ENCODE measurements at places on chromosomes 16 and 17.

DNA sequence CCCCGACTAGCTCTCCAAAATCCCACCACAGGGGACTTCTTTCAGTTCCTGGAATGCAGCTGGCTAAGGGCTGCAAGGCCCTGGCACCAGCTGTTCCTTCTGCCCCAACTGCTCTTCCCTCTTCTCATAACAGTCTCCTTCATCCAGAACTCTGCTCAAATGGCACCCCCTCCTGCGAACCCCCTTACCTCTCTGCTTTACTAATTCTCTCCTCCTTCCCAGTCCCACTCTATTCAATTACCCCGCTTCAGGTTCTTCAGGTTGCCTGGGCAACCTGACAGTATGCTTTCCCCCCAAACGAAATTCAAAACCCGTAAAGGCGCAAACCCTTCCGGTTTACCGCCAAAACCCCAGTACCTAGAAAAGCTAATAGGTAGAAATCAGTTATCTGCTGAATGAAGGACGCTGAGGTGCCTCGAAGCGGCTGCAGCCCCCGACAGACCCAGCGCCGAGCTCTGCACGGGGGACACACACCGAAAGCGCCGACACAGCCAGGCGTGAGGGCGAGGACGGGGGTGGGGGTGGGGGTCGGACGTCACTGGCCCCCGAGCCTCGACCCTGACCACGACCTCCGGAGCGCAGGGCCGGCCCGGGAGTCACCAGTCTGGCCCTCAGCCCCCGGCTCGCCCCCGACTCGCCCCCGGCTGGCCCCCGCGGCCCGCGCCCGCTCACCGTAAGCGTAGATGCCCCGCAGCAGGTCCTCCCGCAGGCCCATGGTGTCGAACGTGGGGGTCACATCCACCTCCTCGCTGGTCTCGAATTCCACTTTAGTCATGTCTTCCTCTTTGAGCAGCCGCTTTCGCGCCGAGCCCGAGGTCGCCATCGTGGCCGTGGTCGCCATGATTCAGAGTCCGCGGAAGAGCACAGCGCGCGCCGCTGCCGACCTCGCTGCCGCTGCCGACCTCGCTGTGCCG, 550 bp downstream of the EIF4A3 start:
- no peak for DNase-seq

GRCh38 chr16:90001761-90002503, 17.3 kb downstream of the DBNDD1 start:
- no peak for DNase-seq

GRCh38 chr17:29063992-29064391, 21.1 kb downstream of the PIPOX start:
- no peak for DNase-seq

GRCh38 chr16:48113471-48113870, 42.3 kb downstream of the ABCC12 start:
- DNase-seq, result no peak

DNA sequence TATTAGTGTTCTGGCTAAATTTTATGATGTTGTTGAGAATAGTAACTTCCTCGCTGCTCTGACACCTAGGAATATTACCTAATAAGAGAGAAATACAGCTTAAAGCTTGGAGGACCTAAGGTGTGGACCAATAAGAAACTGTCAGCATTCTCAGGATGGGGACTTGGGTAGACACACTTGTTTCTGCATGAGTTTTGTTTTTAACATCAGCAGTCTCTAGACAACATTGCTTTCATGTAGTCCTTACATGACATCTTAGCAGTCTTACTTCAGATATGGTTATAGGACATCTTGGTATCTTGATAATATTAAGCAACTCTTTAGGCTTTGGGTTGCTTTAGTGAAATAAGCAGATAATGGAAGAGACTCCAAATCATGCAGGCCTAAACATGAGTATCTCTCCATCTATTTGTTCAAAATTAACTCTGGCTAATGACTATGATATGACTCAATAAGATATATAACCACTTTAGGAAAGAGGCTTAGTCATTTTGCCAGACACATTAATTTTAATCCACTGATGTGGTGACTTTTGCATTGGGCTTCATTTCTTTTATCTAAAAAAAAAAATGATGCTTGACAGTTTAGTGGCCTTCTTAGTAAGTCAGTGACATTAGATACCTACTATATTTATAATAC, 84.5 kb downstream of the WNT3 start:
- DNase-seq, result no peak

GRCh38 chr17:59456923-59457615, 108.3 kb upstream of the DHX40 start:
- DNase-seq, result no peak

GRCh38 chr16:15880434-15881308, 7.7 kb downstream of the CEP20 start:
- no peak for DNase-seq

- no peak for DNase-seq
These were observed 860 bp downstream of the TIGD7 start for GRCh38 chr16:3304370-3304769.

GRCh38 chr16:88289561-88289960, 93.2 kb upstream of the ZNF469 start:
- no peak for DNase-seq

DNA sequence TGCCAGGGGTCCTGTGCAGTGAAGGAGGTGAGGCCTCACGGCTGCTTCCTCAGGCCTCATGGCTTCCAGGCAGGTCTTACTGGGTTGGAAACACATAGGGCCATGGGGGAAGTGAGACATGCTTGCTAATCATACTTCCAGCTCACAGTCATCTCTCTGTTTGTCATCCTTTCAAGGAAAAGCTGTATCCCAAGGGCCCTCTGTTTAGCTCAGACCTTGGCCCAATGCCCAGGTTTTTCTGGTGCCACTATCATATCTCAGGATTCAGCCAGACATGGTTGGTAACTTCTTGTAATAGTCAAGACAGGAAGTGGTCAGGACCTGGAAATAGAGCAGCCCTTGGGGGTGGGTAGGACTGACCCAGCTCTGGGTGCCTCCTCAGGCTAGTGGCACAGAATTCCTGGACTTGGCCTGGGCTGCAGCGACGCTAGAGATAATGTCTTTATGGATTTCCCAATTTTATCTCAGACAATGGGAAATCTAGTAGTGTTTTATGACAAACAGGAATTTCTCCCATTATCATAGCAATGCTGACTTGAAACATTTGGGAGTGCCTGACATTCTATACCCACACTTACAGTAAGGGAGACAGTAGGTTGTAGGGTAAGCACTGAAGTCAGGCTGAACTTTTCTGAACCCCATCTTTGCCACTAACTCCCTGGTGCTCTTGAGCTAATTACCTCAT, 13.5 kb upstream of the ITGB3 start:
- DNase-seq, result no peak

DNA sequence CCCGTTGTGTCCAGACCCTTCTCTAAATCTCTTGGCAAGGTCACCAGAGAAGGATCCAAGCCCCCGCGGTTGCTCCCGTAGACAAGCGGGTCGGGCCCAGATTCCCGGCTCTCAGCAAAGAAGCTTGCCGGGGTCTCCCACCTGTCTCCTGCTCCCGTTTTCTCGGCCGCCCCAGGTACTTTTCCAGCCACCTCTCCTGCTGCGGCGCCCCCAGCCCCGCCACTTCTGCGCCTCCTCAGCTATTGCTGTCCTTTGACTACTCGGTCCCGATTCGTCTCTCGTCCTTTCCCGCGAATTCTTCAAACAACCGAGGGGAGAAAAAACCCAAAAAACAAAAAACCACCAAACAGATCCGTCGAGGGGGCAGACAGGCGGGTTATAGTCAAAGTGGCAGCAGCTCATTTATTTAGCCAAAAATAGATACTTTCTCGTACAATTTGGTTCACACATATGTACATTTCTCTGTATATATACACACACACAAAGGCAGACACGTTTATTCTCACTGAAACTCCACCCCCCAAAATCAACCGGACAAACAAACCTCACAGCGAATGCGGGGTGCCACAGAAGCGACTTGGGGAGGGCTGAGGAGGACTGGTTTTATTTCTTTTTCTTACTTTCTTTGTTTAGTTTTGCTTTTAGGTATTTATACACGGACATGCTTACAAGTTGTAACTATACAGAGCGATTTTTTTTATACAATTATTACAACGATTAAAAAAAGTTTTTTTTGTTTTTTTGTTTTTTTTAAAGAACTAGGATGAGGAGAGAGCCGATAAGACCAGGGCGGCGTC, 3.5 kb downstream of the IRX3 start:
- DNase-seq, result no peak

- no peak for DNase-seq
These were observed 20.3 kb upstream of the PECAM1 start for GRCh38 chr17:64410750-64411490.

DNA sequence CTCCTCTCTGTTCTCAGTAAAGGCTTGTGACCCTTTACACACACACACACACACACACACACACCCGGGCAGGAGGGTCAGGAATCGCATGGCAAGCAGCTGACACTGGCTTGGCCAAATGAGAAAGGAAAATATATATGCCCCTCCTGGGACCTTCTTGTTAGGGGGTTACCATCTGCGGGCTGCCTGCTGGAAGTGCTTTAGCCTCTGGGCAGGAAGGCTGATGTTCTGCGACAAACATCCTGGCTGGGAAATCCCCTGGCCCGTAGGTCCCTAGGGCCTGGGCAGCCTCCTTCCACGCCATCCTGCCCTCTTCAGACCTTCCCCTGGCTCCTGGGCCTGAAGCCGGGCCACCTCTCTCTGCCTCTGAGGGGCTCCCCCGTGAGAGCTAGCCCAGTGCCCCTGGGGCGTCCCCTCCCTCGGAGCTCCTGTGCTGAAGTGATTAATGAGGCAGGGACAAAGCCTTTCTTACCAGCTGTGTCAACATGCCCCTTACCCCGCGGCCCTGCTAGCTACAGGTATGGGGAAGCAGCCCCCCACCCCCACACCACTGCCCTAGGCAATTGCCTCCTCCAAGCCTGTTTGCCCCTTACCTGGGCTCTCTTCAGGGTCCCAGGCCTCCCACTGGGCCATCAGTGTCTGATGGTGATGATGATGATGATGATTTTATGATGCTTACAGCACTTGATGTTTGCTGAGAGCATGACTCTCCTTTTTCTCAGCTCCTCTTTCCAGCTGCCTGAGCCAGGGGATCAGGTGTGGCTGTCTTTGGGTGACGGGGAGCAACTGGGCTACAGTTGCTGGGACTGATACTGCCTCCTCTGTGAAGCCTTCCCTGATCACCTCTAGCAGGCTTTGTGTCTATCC, 32.8 kb upstream of the ETV4 start:
- DNase-seq, result no peak
